T-helper 17 cell (primary cell): ENCODE measurements at places on chromosomes 16 and 17. TPM values are rescaled to one million over a fixed set of nuclear protein-coding genes. Genes with fewer than 3 reads are reported as not detected.

PITPNC1 gene
- 82.0 TPM for total RNA-seq

PRR35 gene
- total RNA-seq: not detected

GFOD2 gene
- 11.7 TPM for total RNA-seq

GRCh38 chr17:67212714-67213417 lies 32.1 kb downstream of the HELZ start:
- no peak for DNase-seq

DNA sequence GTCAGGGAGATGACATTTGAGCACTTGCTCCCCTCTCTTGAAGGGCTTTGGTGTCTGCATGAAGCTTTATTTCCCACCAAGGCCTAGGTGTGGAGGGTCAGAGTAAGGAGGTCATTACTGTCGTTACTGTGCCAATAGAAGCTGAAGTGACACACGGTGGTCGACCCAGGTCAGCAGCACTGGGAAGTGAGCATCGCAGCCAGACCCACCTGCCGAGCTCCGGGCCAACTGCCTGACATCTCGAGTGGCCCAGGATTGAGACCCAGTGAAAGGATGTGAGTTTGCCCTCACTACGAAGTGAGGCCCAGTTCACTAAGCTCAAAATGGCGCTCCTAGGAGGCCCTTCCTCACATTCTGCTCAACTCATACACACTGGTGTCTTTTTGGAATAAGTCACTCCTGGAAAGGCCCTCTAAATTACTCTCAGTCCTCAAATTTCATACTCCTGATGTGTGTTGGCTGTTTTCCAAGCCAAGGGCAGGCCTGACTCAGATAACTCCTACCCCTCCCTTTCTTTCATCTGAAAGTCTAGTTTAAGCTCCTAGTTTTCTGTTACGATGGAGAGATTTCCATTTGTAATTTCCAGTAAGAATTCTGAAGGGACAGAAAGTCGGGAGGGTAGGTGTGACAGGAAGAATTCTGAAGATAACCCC lies 200.4 kb downstream of the LGALS9B start:
- DNase-seq: no peak

DNA sequence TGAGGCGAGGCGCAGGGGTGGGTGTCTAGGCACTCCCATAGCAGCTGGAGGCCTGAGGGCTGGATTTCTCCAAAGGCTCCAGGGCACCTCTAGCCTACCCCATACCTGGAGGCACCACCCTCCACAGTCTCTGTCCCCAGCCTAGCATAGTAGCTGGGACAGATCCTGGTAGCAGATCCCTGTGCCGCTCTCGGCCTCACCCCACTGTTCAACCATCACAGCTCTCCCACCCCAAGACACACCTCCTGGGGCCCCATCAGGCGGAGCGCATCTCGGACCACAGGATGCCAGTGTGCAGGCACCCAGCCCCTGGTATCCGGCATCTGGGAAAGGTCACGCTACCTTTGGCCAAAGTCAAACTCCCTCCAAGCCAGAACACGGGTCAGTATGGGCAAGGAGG lies 7.1 kb downstream of the BTBD17 start:
- no peak for DNase-seq

DNA sequence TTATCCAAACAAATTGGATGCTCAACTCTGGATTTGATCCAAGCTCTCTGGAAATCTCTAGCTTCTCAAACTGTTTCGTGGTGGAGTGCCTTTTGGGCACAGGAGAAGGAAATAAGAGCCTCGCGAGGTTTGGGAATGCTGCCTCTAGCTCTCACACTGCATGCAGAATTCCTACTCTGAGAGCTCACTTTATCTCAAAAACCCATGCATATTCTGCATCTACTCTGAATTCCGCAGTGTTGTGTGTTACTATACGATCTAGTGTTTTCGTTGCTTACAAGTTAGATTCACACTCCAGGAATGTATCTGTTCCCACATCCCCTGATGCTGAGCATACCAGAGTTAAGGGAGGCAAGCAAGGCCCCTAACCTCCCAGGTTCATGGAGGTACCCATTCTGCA lies 462.7 kb downstream of the WWOX start:
- no peak for DNase-seq

- peak; percentile 40 for DNase-seq
Measured at GRCh38 chr17:1561420-1562175, 994 bp downstream of the PITPNA start.
